ENCODE measurements at places on chromosomes 5 and 9.

- H3K4me3 ChIP-seq = no peak overlapping the region
- no peak for DNase-seq
- no peak overlapping the region for H3K27ac ChIP-seq
- H3K36me3 ChIP-seq = no peaks in the 10 kb centered on the region
Measured at GRCh38 chr5:120655828-120656435, 191.8 kb downstream of the PRR16 start.

- H3K27me3 ChIP-seq = peaks cover 8% of the 10 kb centered on the region
- no peak overlapping the region for H3K4me3 ChIP-seq
- no peaks in the 10 kb centered on the region for H3K4me1 ChIP-seq
- H3K36me3 ChIP-seq = no peaks in the 10 kb centered on the region
Measured at GRCh38 chr9:70987986-70988385, 133.4 kb downstream of the TRPM3 start.

GRCh38 chr5:170143091-170143490, 37.4 kb downstream of the FOXI1 start:
- no peaks in the 10 kb centered on the region for H3K4me1 ChIP-seq
- no peak for DNase-seq
- no peaks in the 10 kb centered on the region for H3K27me3 ChIP-seq
- no peaks in the 10 kb centered on the region for H3K36me3 ChIP-seq
- H3K4me3 ChIP-seq = no peak overlapping the region

DNA sequence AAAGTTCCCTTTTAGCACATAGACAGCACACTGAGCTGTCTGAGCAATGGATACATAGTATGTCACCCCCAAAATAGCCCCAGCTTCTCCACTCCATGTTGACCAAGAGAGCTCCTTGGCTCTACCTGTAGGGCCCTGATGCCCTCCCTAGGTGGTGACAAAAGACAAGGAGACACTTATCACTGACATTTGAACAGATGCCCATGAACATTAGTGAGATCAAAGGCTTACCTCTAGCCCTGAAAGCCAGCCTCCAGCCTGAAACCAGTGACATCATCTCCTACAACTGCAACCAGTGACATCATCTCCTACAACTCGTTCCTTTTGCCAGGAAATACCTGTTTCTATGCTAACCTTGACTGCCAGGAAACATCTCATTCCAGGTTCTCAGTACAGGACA, 122.7 kb downstream of the FSTL4 start:
- no peaks in the 10 kb centered on the region for H3K4me1 ChIP-seq
- H3K27ac ChIP-seq = no peak overlapping the region
- no peaks in the 10 kb centered on the region for H3K36me3 ChIP-seq
- no peak overlapping the region for H3K4me3 ChIP-seq
- no peak for DNase-seq

DNA sequence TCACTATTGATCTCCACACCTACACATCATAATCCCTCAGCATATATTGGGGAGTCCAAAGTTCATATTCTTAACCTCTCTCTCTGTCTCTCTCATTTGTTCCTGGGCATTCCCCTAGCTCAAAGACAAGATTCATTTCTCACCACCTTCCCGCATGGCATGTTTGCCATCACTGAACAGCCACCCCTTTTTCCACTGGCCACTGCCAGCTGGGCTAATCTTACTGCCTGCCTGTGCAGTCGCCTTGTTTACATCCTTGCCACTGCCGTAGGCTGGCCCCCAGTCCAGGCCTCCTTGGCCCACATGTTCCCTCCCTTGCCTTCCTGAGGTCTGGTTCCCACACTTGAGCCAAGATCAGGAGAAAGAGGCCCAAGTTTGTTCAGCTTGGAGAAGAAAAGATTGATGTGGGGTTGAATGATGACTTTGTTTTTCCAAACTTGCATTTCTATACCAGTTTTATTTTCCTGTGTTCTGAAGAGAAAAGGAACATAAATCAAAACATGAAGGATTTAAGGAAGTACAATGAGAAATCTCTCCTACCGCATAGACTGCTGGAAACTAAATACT, 80.2 kb downstream of the PLAC8L1 start:
- H3K4me3 ChIP-seq = no peak overlapping the region
- no peaks in the 10 kb centered on the region for H3K27me3 ChIP-seq
- no peak for DNase-seq
- H3K4me1 ChIP-seq = peaks cover 16% of the 10 kb centered on the region
- H3K27ac ChIP-seq = no peak overlapping the region
- H3K36me3 ChIP-seq = peaks cover 4% of the 10 kb centered on the region

DNA sequence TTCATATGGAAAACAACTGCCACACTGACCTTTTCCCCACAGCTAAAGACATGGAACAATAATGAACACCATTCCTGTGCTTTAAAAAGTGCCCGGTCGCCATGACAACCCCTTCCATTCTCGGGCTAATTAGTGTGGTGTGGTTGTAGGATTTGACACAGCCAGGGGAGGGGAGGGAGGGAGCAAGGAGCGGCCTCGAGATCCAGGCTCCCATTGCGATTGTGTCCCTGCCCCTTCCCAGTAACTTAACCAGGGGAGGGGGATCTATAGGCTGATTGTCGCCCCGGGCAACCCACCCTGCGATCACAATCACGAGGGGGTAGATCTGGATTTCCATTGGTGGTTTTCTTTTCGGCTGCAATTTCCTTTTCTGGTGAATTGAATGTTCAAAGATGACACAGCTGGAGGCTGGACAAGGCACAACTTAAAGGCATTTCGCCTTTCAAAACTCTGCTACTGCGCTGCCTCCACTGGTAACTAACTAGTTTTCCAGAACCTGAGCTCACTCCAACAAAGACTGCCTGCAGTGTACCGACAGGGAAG, 96.7 kb upstream of the RETREG1 start:
- no peaks in the 10 kb centered on the region for H3K27me3 ChIP-seq
- H3K27ac ChIP-seq = no peak overlapping the region
- H3K4me1 ChIP-seq = no peaks in the 10 kb centered on the region

DNA sequence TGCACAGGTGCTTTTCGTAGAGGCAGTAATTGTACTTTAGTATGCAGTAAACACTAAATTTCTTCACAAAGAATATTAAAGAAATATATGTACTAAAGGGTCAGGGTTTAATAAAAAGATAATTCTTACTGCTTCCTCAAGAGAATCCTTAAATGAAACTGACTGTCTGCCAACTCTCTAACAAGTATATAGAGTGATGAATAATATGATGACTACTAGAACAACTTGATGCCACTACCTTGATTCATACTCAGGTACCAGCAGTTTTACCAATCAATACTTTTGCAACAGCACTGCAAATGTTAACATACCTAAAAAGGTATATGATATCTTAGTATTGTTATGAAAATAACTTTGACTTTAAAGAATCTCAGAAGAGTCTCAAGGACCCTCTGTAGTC, 3.8 kb downstream of the YIPF5 start:
- no peak for DNase-seq
- H3K4me1 ChIP-seq = peaks cover 26% of the 10 kb centered on the region
- H3K27me3 ChIP-seq = no peaks in the 10 kb centered on the region
- H3K27ac ChIP-seq = no peak overlapping the region

DNA sequence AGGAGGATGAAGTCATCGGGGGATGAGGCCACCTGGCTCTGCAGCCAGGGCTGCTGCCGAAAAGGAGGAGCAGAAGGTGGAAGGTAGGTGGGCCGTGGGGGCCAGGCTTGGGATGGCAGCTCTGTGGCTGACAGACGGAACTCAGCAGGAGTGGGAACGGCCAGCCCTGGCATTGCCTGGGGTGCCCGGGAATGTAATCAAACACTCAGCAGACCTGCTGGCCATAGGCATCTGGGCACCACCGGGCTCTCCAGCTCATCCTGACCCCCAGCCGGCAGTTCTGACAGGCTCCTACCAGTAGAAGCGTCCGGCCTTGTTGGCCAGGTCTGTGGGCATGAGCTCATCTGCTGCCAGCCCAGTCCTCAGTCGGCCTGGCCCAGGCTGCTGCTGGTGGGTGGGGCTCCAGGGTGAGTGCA, 4.3 kb upstream of the FAT2 start:
- H3K4me3 ChIP-seq = no peak overlapping the region
- H3K4me1 ChIP-seq = peaks cover 36% of the 10 kb centered on the region
- H3K27ac ChIP-seq = no peak overlapping the region
- H3K27me3 ChIP-seq = no peaks in the 10 kb centered on the region
- no peak for DNase-seq

DNA sequence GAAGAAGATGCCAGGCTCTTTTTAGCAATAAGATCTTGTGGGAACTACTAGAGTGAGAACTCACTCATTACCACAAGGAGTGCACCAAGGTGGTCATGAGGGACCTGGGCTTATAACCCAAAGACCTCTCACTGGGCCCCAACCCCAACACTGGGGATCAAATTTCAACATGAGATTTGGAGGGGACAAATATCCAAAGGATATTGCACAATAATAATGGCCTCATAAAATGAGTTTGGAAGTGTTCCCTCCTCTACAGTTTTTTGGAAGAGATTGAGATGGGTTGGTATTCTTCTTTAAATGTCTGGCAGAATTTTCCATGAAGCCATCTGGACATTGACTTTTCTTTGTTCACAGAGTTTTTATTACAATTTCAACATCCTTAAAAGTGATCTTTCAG, 38.0 kb upstream of the FAM120A start:
- no peak for DNase-seq
- H3K4me1 ChIP-seq = no peaks in the 10 kb centered on the region
- H3K4me3 ChIP-seq = no peak overlapping the region
- no peaks in the 10 kb centered on the region for H3K36me3 ChIP-seq

GRCh38 chr5:139950436-139950835, 92.7 kb downstream of the NRG2 start:
- peaks cover 27% of the 10 kb centered on the region for H3K27me3 ChIP-seq
- no peak overlapping the region for H3K4me3 ChIP-seq
- H3K27ac ChIP-seq = no peak overlapping the region
- DNase-seq = no peak
- H3K36me3 ChIP-seq = no peaks in the 10 kb centered on the region

- no peak for DNase-seq
- H3K36me3 ChIP-seq = no peaks in the 10 kb centered on the region
- H3K27ac ChIP-seq = peak overlapping the region; percentile 55
- peaks cover 15% of the 10 kb centered on the region for H3K4me1 ChIP-seq
Measured at GRCh38 chr9:96674906-96675538, 19.9 kb upstream of the PRXL2C start.

- no peak overlapping the region for H3K27ac ChIP-seq
- no peaks in the 10 kb centered on the region for H3K36me3 ChIP-seq
- no peak for DNase-seq
Measured at GRCh38 chr9:826500-827280, 14.8 kb upstream of the DMRT1 start.

GRCh38 chr9:72817413-72817812, 135.4 kb downstream of the ALDH1A1 start:
- H3K27ac ChIP-seq = no peak overlapping the region
- no peak for DNase-seq
- no peak overlapping the region for H3K4me3 ChIP-seq
- no peaks in the 10 kb centered on the region for H3K27me3 ChIP-seq

GRCh38 chr9:125260561-125260960, 1.1 kb upstream of the GAPVD1 start:
- H3K4me1 ChIP-seq = peaks cover 5% of the 10 kb centered on the region
- H3K27ac ChIP-seq = no peak overlapping the region
- no peaks in the 10 kb centered on the region for H3K27me3 ChIP-seq
- DNase-seq = no peak

GRCh38 chr5:154237946-154238345, 47.4 kb downstream of the GALNT10 start:
- H3K4me1 ChIP-seq = no peaks in the 10 kb centered on the region
- DNase-seq = no peak
- H3K27me3 ChIP-seq = no peaks in the 10 kb centered on the region
- H3K36me3 ChIP-seq = peaks cover 3% of the 10 kb centered on the region
- H3K4me3 ChIP-seq = no peak overlapping the region

DNA sequence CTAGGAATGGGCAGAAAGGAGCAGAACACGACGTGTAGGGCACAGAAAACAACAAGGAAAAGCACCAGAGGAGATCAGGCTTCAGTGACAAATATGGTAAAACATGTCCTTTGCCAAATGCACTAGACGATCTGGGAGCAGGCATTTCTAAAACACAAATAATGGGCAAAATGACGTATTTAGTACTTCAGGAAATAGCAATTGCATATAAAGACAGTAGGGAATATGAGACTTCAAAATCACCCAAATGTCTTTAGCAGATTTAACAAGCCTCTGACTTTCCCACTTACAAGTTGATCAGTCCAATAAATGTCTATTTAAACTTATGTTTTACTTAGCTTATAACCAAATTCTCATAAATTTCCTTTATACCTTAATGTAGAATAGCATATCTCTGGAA, 969.6 kb upstream of the C9orf72 start:
- H3K4me3 ChIP-seq = no peak overlapping the region
- no peak overlapping the region for H3K27ac ChIP-seq
- DNase-seq = no peak
- no peaks in the 10 kb centered on the region for H3K36me3 ChIP-seq
- H3K4me1 ChIP-seq = peaks cover 4% of the 10 kb centered on the region

DNA sequence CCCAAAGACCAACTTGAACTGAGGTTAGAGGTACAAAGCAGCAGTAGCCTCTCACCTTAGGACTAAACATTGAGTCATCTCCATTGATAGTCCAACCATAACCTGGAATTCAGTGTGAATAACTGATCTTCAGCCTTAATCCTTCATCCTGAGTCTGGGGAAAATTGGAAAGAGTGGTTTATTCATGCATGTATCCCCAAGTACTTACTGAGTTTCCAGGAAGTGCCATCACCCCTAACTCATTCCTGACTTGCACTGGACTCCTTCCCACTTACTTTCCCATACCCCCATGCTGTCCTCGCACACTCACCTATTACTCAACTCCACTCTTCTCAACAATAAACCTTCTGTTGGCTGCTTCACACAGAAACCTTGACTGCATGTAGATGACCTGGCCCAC, 161.4 kb upstream of the ZNF462 start:
- DNase-seq = no peak
- no peak overlapping the region for H3K4me3 ChIP-seq
- H3K27me3 ChIP-seq = no peaks in the 10 kb centered on the region
- H3K27ac ChIP-seq = no peak overlapping the region

DNA sequence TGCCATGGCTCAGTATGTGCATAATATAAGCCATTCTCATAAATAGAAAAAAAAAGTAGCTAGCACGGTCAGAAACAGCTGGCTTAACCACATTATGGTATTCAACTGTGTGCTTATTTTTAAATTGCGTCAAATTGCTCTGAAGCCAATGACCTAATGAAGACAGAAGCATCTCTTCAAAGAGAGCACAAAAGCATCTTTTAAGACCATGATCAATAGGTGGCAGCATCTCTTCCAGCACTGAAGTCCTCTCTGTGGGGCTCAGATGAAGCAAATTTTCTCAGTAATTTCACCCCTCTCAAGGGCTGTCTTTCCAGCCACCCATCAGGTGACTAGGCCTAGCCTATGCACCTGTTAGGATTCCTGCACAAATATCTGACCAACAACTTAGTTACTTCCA, 251.4 kb downstream of the GLIS3 start:
- H3K4me1 ChIP-seq = no peaks in the 10 kb centered on the region
- H3K36me3 ChIP-seq = no peaks in the 10 kb centered on the region
- no peak for DNase-seq

DNA sequence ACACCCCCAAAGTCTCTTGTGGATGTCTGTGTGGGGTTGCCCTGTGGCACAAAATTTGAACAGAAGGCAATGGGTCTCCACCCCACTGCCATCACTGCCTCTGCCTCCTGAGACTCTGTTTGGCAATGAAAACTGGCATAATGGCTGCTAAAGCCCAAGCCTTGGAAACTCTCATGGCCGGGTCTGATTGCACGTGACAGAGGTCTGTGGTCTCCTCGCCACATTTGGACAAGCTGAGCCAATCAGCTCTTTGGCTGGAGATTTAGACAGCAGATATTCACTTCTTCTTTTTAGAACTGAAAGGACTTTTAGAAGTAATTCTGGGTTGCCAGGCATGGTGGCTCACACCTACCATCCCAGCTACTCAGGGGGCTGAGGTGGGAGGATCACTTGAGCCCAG, 5.5 kb downstream of the GGTA1 start:
- no peaks in the 10 kb centered on the region for H3K36me3 ChIP-seq
- H3K4me3 ChIP-seq = no peak overlapping the region
- H3K27ac ChIP-seq = no peak overlapping the region
- DNase-seq = no peak
- peaks cover 5% of the 10 kb centered on the region for H3K27me3 ChIP-seq

All from RWPE2 (cell line).